ENCODE measurements at places on chromosomes 11 and 22. TPM values are rescaled to one million over a fixed set of nuclear protein-coding genes. Genes with fewer than 3 reads are reported as not detected.
A peak's percentile ranks its signal among the peaks of the same experiment; 100 is the strongest.

- H3K27ac ChIP-seq: peak overlapping the region; percentile 71
- no peak overlapping the region for H3K4me3 ChIP-seq
- DNase-seq: no peak
- peaks cover 80% of the 10 kb centered on the region for H3K4me1 ChIP-seq
- H3K36me3 ChIP-seq: peaks cover 15% of the 10 kb centered on the region
Measured at GRCh38 chr11:67368621-67369020, 4.8 kb downstream of the CLCF1 start.

- no peak for DNase-seq
- H3K4me3 ChIP-seq: no peak overlapping the region
- no peaks in the 10 kb centered on the region for H3K36me3 ChIP-seq
- no peaks in the 10 kb centered on the region for H3K27me3 ChIP-seq
- no peaks in the 10 kb centered on the region for H3K4me1 ChIP-seq
- H3K27ac ChIP-seq: no peak overlapping the region
Measured at GRCh38 chr11:95585752-95586077, 203.9 kb downstream of the FAM76B start.

DNA sequence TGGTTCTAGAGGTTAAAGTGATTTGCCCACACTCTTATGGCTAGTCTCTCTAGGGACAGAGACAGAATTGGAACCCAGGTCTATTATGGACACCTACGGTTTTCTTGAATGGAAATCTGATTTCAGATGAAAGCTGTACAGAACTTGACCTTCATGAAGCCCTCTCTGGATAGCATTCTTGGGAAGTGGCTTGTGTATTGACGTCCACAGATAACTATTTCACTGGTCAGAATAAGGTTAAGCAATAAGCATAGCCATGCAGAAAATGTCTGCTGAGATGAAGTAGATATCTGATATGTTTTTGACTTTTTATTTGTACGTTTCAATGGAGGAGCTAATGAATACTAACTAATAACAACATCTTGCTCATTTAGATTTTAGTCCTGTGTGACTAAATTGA lies 1.1 kb downstream of the TLCD5 start:
- peak overlapping the region; percentile 88 for H3K27ac ChIP-seq
- peaks cover 19% of the 10 kb centered on the region for H3K4me1 ChIP-seq
- DNase-seq: no peak
- H3K4me3 ChIP-seq: no peak overlapping the region
- no peaks in the 10 kb centered on the region for H3K27me3 ChIP-seq
- no peaks in the 10 kb centered on the region for H3K36me3 ChIP-seq

DNA sequence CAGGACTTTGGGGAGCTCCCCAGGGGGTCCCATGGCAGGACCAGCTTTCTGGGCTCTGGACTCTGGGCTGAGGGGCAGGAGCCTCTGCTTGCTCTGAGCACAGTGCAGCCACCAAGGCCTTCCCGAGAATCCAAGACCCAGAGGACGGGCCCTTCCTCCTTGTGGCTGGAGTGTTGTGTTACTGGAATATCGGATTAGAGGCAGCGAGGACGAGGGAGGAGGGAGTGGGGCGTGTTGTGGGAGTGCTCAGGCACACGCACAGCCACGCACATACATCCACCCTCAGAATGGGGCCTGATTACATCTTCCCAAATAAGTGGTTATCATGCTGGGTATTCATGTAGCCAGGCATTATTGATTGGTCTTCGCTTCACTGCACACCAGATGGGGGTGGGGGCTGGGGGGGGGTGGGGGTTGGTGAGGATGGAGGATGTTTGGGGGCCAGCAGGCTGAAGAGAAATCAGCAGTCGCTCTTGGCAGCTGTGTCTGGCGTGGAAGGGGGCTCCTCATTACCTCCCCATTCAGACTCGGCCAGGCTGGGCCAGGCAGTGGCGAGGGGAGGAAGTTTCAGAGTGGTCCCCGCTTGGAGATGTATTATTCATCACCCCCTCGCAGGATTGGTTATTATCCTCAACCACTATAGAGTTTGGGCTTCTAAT lies 120.9 kb downstream of the ST3GAL4 start:
- H3K4me1 ChIP-seq: no peaks in the 10 kb centered on the region
- no peaks in the 10 kb centered on the region for H3K27me3 ChIP-seq
- H3K27ac ChIP-seq: no peak overlapping the region
- H3K4me3 ChIP-seq: no peak overlapping the region
- no peaks in the 10 kb centered on the region for H3K36me3 ChIP-seq

DNA sequence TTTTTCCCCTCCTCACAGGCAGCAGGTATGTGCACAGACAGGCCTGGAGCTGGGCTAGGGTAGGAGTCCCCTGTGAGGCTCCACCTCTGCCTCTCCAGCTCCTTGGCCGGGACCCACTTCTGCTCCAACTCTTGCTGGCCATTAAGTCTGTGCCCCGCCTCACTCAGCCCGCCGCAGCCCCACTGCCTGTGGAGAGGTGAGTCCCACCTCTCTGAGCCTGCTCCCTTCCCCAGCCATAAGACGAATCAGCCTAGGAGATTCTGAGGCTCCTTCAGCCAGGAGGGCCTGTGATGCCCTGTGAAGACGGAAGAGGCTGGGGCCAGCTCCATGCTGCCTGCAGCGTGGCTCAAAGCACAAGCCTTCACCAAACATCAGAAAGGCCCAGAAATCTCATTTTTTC lies 23.0 kb downstream of the TSKU start:
- DNase-seq: no peak
- H3K36me3 ChIP-seq: no peaks in the 10 kb centered on the region
- H3K27ac ChIP-seq: no peak overlapping the region
- H3K4me3 ChIP-seq: no peak overlapping the region

INCENP gene
- 25.3 TPM for total RNA-seq

- H3K27ac ChIP-seq: no peak overlapping the region
- no peaks in the 10 kb centered on the region for H3K36me3 ChIP-seq
- H3K4me3 ChIP-seq: no peak overlapping the region
- no peaks in the 10 kb centered on the region for H3K4me1 ChIP-seq
- no peaks in the 10 kb centered on the region for H3K27me3 ChIP-seq
- DNase-seq: no peak
Measured at GRCh38 chr11:121711939-121712338, 259.2 kb upstream of the SORL1-AS1 start.

MS4A12 gene
- total RNA-seq: not detected

Data from sigmoid colon (tissue), 7 donors.